ENCODE measurements at places on chromosomes 3 and 15.

DNA sequence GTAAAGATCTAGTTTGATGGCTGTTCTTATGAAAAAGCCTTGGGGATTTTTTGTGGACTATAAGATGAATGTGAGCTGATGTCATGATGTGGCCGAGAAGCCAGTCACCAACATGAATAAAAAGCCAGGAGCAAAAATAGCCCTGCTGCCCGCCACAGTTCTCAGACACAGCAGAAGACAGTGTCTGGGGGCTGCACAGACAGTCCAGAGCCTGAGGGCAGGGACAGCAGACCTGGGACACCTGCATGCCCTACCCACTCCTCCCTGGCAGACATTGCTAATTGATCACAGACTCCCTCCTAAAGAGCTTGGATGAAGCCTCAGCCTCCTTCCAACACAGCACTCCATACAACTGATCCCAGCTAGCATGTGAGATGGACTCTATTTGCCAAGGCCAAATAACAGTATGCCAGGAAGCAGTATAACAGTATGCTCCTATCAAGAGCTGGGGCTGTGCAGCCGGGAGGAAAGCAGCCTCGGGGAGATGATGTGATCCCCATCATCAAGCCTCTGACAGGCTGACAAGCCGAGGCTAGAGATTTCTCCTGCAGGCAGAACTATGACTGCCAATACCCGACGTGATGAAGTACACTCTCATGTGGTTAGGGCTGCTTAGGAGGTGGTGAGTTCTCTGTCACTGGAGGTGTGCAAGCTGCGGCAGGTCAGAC, 105.4 kb upstream of the RPL32 start:
- DNase-seq, result no peak

DNA sequence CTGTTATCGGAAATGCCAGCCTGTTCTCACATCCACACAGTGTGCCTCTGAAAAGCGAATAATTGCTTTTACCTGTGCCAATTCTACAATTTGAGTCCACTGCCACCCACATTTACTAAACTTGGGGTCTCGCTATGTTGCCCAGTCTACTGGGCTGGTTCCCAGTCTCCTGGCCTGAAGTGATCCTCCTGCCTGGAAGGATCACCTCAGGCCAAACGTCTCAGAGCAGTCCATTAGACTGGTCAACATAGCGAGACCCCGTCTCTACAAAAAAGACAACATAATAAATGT, 827 bp upstream of the INO80 start:
- no peak for DNase-seq

- DNase-seq, result no peak
Measured at GRCh38 chr15:96340598-96341512, 10.4 kb downstream of the NR2F2 start.

GRCh38 chr3:42855547-42856380, 19.9 kb downstream of the CYP8B1 start:
- no peak for DNase-seq

DNA sequence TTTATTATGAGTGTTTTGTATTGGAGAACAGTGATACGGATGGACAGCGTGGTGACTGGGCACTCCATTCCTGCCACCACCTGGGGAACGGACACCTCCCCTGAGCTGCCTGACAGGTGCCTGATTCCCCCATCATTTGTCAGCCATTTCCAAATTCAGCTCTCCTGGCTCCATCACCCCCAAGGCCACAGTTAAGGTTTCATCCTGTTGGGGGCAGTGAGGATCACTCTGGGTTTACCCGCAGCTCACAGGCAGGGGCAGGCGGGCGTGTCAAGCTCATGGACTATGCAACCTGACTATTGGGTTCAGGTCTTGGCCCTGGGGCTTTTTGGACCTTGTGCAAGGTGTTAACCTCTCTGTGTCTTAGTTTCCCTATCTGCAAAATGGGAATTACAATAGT, 76.3 kb downstream of the RAB11A start:
- DNase-seq, result no peak

Data from activated naive CD4-positive, alpha-beta T cell treated with Interleukin-2 at 50 U/mL for 16 hours (primary cell).